Vagina (tissue), 2 donors: ENCODE measurements at places on chromosomes 11 and 22. TPM values are rescaled to one million over a fixed set of nuclear protein-coding genes. Genes with fewer than 3 reads are reported as not detected.

DNA sequence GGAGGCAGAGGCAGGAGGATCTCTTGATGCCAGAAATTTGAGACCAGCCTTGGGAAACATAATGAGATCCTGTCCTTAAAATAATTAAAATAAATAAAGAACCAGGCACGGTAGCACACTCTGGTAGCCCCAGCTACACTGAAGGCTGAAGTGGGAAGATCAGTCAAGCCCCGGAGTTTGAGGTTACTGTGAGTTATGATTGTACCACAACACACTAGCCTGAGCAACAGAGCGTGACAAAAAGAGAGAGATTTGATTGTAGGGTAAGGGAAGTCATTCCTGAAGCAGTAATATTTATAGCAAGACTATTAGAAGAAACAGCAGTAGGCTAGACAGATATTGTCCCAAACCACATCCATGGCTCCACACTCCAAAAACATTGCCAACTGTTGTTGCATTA is 1408.4 kb upstream of the TENM4 start:
- DNase-seq: no peak

The MS4A4A gene
- 10.3 TPM for total RNA-seq

The THOC5 gene
- 32.2 TPM for total RNA-seq

The VSIG10L2 gene
- total RNA-seq: 28.2 TPM
